ELF-1 (cell line): ENCODE measurements at places on chromosomes 4 and X.

GRCh38 chr4:161148051-161148450 is 1015.7 kb downstream of the FSTL5 start:
- no peak for DNase-seq

- DNase-seq, result no peak
Measured at GRCh38 chrX:23194885-23195554, 139.6 kb upstream of the PTCHD1 start.

- DNase-seq, result no peak
Measured at GRCh38 chrX:45794995-45795337, 594.3 kb upstream of the DIPK2B start.

DNA sequence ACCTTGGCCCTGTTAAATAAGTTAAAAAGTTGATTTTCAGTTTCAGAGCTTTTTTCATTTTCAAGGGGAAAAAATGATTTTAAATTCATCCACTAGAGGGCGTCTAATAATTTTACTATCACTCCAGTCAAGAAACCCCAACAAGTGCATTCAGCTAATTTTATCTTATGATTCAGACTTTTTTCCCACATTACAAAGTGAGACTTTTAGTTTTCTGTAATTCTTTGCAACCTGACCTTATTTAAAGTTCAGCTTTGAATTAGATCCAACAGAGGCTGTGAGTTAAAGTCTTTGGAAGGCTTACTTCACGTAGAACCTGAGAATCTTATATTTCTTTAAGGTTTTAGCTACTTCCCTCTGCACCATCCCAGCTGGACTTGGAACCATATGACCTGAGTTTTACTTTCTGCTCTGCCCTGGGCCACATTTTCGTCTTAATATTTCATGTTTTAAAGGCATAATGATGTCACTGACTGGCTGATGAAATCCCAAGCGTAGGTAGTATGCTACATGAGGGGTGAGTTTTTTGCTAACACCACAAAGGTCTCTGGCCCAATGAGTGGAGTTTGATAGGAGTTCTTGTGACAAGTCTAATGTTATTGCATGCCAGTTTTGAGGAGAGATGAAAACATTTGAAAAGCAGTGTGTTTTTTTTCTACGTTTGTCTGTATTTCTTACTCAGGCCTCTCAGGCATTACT is 7.2 kb downstream of the GNRHR start:
- DNase-seq, result peak; percentile 6

DNA sequence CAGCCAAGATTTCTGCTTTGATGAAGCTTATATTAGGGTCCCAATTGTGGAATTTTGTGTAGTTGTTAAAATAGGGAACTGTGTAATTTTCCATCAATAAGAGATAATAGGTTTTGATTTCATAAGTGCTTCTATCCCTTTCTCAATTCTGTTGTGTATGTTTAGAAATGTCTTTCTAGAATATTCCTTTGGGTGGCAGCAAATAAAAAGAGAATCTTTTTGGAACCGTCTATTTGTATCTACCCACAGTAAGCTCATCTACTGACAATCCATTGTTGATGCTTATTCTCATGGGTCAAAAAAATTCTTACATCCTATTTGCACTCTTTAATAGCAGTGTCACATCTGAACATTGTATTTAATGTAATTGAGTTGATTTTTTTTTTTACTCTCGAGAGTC is 61.7 kb downstream of the TMA16 start:
- DNase-seq, result no peak

GRCh38 chr4:26490111-26490959 is at the start of gene CCKAR:
Gene CCKAR (minus strand): TSS chr4:26490484. CDS start chr4:26490267, 217 bp downstream.
- no peak for DNase-seq
